ENCODE measurements at places on chromosomes 3 and 15.

DNA sequence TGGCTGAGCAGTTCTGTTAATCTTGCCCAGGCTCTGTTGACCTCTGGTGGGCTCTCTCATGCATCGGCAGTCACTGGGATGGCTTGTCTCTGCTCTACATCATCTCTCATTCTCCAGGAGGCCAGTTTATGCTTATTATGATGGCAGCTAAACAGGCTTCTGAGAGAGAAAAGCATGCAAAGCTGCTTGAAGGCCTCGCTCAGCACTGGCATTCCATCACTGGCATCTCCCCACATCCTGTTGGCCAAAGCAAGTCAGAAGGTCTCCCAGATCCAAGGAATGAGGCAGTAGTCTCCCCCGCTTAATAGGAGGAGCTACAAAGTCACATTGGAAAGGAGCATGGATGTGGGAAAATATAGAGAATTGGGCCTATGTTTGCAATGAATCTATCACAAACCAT, 212.6 kb downstream of the ZNF621 start:
- no peak for DNase-seq

- no peak for DNase-seq
Measured at GRCh38 chr15:69893863-69894262, 203.9 kb downstream of the TLE3 start.

- no peak for DNase-seq
Measured at GRCh38 chr3:187970106-187970505, 183.9 kb upstream of the LPP start.

DNA sequence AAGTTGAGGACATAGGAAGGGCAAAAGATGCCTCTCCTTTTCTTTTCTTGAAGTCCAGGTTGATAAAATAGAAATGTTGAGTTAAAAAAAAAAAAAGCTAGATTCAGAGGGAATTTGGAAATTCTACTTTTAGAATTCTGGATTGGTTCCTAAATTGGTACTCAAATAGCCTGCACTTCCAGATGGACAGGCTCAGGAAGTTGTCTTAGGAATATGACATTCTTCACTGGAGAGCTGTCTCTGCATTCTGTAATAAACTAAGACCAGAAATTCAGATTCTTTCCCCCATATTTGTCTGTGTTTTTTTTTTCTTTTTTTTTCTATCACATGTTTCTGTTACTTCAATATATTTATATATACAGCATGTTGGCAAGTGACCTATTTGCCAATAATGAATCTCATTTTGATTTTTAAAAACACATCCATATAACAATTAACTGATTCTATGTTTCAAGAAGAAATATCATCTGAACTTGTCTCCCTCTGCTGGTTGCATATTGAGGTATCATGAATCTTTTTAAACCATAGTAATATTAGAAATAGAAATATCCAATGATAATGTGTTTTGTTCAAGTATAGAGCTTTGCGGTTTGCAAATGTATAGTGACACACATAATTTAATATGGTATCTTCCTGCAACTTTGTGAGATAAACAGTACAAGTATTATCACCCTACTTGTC, 8.5 kb upstream of the LSAMP start:
- no peak for DNase-seq

DNA sequence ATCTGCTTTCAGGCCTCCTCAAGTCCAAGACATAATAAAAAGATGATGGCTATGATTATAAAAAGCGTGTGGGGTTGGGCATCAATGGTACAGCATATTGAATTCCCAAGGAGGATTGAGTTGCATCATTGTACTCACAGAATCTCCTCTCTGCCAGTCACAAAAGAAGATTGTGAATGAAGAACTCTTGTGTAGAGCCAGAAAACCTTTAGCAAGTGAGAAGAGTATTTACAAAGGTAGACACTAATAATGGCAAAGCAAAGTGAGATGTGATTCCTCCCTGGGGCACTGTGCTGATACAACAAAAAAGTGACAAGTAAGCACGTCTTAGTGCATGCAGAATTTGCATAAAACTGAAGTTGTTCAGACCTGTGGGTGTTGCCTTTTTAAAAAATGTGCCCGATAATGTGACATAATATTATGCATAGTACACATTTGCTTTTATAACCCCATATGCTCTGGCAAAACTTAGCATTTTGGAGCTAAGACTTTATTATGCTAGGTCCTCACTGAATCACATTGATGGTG, 291.2 kb upstream of the TBC1D5 start:
- no peak for DNase-seq

GRCh38 chr15:83283813-83284558, 478 bp downstream of the BNC1 start:
- DNase-seq: no peak

DNA sequence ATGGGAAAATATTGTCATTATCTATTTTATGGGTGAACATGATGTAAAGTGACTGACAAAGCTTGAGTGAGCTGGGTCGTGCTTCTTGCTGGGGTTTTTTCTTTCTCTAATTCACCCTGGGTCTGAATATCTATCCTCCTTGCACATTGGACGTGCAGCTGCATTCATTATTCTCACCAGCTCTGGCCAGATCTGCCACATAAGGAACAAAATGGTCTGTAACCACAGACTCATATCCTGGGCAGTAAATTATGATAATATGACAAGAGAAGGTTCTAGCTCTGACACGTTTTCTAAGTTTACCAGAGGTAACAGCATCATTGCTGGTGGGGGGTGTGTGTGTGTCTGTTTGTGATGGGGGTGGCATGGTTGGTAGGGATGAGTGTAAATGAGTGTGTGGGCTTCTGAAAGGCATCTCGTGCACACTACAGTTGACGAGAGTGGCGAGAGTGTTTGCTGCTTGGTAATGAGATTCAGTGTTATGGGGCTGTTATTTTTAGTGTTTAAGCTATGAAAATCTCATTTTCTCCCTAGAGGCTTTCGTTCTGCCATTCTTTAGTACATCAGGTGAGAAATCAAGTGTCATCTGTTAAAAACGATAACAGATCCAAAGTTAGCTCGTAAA, 418.4 kb downstream of the PDCD6IP start:
- DNase-seq: no peak

GRCh38 chr3:146246526-146246925, 4.4 kb downstream of the PLSCR4 start:
- DNase-seq: no peak

- DNase-seq: peak; percentile 58
Measured at GRCh38 chr3:181726351-181727330, 14.9 kb downstream of the SOX2 start.

- DNase-seq: no peak
Measured at GRCh38 chr3:193452338-193452737, 73.8 kb upstream of the ATP13A5 start.

DNA sequence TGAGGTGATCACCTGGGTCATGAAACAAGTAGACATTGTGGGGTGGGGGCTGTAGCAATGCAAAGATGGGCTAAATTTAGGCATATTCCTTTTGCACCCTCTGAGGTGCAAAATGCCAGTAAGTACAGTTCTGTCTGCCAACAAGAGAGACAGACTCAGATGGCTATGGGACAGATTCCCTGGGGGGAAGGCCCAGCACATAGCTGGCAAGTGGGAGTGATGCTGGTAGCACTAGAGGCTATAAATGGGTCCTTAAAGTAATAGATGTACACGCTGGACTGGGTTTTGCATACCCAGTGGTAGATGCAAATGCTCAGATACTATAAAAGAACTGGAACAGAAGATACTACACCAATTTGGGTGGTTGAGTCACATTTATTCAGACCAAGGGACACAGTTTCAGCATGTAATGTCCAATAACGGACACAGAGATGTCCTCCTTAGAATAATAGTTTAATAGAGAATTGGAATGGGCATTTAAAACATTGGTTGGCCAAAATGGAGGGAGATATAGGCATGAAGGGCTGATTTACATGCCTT, 67.4 kb upstream of the RNU6-1 start:
- DNase-seq: no peak

- DNase-seq: no peak
Measured at GRCh38 chr15:73195166-73195565, 142.9 kb downstream of the NEO1 start.

Data from NCI-H1436 treated with DMSO at 0.1 percent for 48 hours (cell line).